ENCODE measurements at places on chromosomes 1 and 21. TPM values are rescaled to one million over a fixed set of nuclear protein-coding genes. Genes with fewer than 3 reads are reported as not detected.
A peak's percentile ranks its signal among the peaks of the same experiment; 100 is the strongest.

The NPHS2 gene
- total RNA-seq = 0.31 TPM

The AMY1C gene
- total RNA-seq = not detected

The GTF2B gene
- total RNA-seq = 31.0 TPM

The LAMC2 gene
- total RNA-seq = 14.8 TPM

The C1orf94 gene
- not detected for total RNA-seq

GRCh38 chr1:32611859-32612188, 38.5 kb downstream of the ZBTB8OS start:
- peaks cover 11% of the 10 kb centered on the region for H3K4me1 ChIP-seq
- no peak for DNase-seq
- H3K27ac ChIP-seq = no peak overlapping the region

The SERPINC1 gene
- total RNA-seq = 0.50 TPM

The OR2L5 gene
- total RNA-seq = not detected

GRCh38 chr1:92853299-92853698, 21.5 kb downstream of the RPL5 start:
- no peaks in the 10 kb centered on the region for H3K36me3 ChIP-seq
- DNase-seq = no peak
- H3K27me3 ChIP-seq = no peaks in the 10 kb centered on the region
- no peak overlapping the region for H3K4me3 ChIP-seq

DNA sequence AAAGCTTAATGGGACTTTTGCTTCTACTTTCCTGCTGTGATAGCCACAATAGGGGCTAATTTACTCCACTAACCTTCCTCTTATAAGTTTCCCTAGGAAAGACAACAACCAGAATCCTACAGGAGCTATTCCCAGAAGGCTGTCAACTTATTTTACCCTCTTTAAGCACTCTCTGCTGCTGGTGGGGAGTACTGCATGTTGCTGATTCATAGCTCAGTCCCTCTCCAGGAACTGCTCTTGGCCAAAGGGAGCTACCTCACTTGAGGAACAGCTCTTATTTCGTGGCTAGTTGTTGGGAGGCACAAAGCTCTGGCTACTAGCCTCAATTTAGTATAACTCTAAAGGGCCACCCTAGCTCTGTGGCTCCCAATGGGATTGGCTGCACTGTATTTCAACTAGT, 37.2 kb downstream of the ADSS2 start:
- no peak for DNase-seq
- H3K36me3 ChIP-seq = peaks cover 52% of the 10 kb centered on the region
- H3K4me1 ChIP-seq = no peaks in the 10 kb centered on the region
- H3K27ac ChIP-seq = no peak overlapping the region
- no peak overlapping the region for H3K4me3 ChIP-seq

- H3K4me3 ChIP-seq = no peak overlapping the region
- peaks cover 4% of the 10 kb centered on the region for H3K36me3 ChIP-seq
- DNase-seq = no peak
- H3K27me3 ChIP-seq = no peaks in the 10 kb centered on the region
- peak overlapping the region; percentile 65 for H3K27ac ChIP-seq
Measured at GRCh38 chr1:111219557-111220286, 7.8 kb upstream of the CHI3L2 start.

GRCh38 chr1:93416183-93416582, 31.7 kb upstream of the FNBP1L start:
- H3K27ac ChIP-seq = no peak overlapping the region
- H3K27me3 ChIP-seq = no peaks in the 10 kb centered on the region
- no peaks in the 10 kb centered on the region for H3K36me3 ChIP-seq
- no peaks in the 10 kb centered on the region for H3K4me1 ChIP-seq
- DNase-seq = no peak
- no peak overlapping the region for H3K4me3 ChIP-seq

The KCNA2 gene
- 0.40 TPM for total RNA-seq

The PGLYRP4 gene
- total RNA-seq = 5.9 TPM

- H3K4me1 ChIP-seq = peaks cover under 1% of the 10 kb centered on the region
- no peak overlapping the region for H3K4me3 ChIP-seq
- H3K27me3 ChIP-seq = no peaks in the 10 kb centered on the region
- no peak for DNase-seq
- H3K27ac ChIP-seq = no peak overlapping the region
- peaks cover 5% of the 10 kb centered on the region for H3K36me3 ChIP-seq
Measured at GRCh38 chr1:92123868-92124267, 43.7 kb downstream of the BTBD8 start.

DNA sequence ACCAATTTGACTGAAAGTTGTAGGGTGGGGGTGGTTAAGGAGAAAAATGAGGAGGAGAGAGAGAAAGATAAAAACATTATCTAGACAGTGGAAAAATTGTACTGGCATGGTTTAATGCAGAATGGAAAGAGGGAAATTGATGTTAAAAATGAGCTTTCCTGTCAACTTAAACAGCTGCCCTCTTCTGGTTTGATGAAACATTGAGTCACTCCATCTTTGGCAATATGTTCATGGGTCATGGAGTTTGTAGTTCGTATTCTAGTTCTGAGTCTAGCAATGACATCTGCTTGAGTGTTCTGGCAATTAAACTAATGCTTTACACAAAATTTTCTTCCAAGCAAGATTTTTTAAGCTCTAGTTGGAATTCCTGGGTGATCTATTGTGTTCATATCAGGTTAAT, 9.6 kb downstream of the ZNF648 start:
- H3K27ac ChIP-seq = no peak overlapping the region
- H3K27me3 ChIP-seq = no peaks in the 10 kb centered on the region
- no peak overlapping the region for H3K4me3 ChIP-seq
- DNase-seq = no peak
- no peaks in the 10 kb centered on the region for H3K4me1 ChIP-seq

DNA sequence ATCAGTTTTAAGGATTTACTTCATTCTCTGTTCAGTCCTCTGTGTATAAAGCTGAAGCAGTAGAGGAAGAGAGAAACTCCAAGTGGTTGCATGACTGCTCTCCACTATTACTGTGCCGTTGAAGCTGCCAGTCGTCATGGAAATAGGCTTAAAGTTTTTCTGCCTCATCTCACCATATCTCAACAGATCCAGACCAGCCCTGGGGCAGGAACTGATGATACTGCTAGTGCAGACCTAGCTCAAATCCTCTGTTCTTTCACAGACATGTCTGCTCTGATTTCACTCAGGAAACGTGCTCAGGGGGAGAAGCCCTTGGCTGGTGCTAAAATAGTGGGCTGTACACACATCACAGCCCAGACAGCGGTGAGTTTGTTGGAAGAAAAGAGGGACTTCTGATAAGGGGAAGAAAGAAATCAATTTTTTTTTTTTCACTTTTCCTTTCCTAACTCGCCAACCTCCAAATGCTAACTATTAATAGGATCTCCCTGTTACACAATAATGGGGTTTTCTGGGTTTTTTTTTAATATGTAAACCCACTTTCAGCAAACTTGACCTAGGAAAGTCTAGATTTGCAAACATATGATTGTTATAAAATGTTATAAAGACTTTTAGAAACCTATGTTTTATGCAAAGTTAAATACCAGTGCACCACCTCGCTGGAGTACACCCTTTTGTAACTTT, 22.2 kb upstream of the STRIP1 start:
- H3K4me1 ChIP-seq = peaks cover 8% of the 10 kb centered on the region
- no peaks in the 10 kb centered on the region for H3K27me3 ChIP-seq
- H3K4me3 ChIP-seq = no peak overlapping the region
- no peak for DNase-seq
- peaks cover 35% of the 10 kb centered on the region for H3K36me3 ChIP-seq
- no peak overlapping the region for H3K27ac ChIP-seq

- peak overlapping the region; percentile 85 for H3K27ac ChIP-seq
- peaks cover 39% of the 10 kb centered on the region for H3K27me3 ChIP-seq
- peaks cover 28% of the 10 kb centered on the region for H3K4me1 ChIP-seq
- H3K4me3 ChIP-seq = peak overlapping the region; percentile 88
Measured at GRCh38 chr1:206634365-206635079, 814 bp upstream of the DYRK3 start.

DNA sequence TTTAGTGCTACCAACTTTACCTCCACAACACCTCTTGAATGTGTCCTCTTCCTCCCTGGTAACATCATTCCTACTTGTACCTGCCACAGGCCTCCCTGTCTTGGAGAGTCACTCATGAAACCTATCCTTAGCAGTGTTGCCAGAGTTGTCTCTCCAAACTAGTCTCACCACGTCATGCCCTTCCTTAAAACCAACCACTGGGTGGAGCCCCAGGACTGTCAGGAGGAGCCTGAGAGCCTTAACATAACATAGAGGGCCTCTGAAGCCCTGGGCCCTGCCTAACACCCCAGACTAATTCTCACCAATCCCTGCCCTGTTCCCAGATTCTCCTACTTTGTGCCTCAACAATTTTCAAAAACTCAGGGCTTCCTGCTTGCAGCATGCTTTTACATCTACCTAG, 65.3 kb downstream of the ZNF697 start:
- peak overlapping the region; percentile 58 for H3K27ac ChIP-seq
- H3K27me3 ChIP-seq = no peaks in the 10 kb centered on the region
- H3K4me3 ChIP-seq = no peak overlapping the region
- DNase-seq = no peak

DNA sequence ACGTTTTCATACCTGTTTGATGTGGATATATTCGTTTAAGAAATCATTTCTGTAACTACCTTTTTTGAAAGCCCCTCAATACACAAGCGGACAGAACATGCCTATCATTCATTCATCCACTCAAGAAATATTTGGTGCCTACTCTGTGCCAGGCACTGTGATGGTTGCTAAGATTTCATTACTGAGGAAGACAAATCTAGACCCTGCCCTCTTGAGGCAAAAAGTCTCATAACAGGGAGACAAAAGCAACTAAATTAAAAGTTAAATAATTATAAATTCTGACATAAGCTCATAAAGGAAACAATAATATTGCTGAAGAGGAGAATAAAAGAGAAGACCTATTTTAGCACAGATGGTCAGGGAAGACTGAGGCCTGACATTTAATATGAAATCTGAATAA, 203.5 kb upstream of the ZNHIT6 start:
- H3K4me3 ChIP-seq = no peak overlapping the region
- H3K27ac ChIP-seq = no peak overlapping the region
- H3K4me1 ChIP-seq = no peaks in the 10 kb centered on the region
- H3K27me3 ChIP-seq = peaks cover 3% of the 10 kb centered on the region

The SCYL3 gene
- total RNA-seq = 12.4 TPM

DNA sequence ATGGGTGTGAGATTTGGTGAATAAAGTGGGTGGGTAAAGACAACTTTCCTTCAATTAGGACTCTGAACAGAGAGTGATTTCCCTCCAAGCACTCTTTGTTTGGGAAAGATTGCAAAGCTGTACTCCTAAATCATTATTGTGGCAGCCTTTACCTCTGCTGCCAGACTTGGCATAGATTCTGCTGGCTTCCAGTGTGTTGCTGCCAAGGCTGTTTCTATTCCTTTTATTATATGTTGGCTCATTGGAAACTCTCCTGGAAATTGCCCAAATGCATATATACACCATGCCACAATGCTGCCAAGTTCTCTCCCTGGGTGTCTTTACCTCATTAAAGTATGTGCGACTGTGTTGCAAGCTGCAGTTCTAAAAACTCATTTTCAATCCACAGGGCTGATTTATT, 668.0 kb downstream of the MRPL39 start:
- no peaks in the 10 kb centered on the region for H3K4me1 ChIP-seq
- H3K4me3 ChIP-seq = no peak overlapping the region
- no peak overlapping the region for H3K27ac ChIP-seq
- H3K36me3 ChIP-seq = no peaks in the 10 kb centered on the region
- H3K27me3 ChIP-seq = no peaks in the 10 kb centered on the region

- H3K27ac ChIP-seq = no peak overlapping the region
- no peaks in the 10 kb centered on the region for H3K27me3 ChIP-seq
- no peak for DNase-seq
Measured at GRCh38 chr1:109595531-109595930, 23.9 kb downstream of the GNAT2 start.

The OR2T6 gene
- total RNA-seq = not detected

- peaks cover 10% of the 10 kb centered on the region for H3K4me1 ChIP-seq
- H3K36me3 ChIP-seq = no peaks in the 10 kb centered on the region
- H3K27me3 ChIP-seq = peaks cover 8% of the 10 kb centered on the region
- no peak overlapping the region for H3K27ac ChIP-seq
- DNase-seq = no peak
- no peak overlapping the region for H3K4me3 ChIP-seq
Measured at GRCh38 chr1:81455481-81455880, 345.3 kb upstream of the ADGRL2 start.
